Large intestine (tissue), 12 donors: ENCODE measurements at places on chromosomes 5 and 9.

GRCh38 chr9:107060062-107060461 is 197.1 kb downstream of the ZNF462 start:
- DNase-seq, result no peak

- DNase-seq, result no peak
These were observed 526.5 kb downstream of the KIF4B start for GRCh38 chr5:155540000-155540595.

DNA sequence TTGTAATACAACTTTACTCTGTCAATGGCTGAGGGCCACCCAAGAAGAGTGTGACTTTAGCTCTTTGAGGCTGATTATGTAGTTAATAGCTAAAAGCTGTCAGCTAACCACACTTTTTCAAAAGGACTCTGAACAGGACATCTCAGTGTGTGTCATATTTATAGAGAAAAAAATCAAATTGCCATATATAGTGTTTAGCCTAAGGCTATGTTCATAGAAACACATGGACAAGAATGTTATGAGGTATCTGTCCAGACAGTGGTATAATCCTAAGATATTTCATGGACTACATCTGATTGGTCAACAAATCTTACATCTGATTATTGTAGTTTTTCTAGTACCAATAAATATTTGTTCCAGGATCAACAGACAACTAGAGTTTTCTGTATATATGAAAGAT is 42.1 kb upstream of the CDH18 start:
- DNase-seq, result no peak

DNA sequence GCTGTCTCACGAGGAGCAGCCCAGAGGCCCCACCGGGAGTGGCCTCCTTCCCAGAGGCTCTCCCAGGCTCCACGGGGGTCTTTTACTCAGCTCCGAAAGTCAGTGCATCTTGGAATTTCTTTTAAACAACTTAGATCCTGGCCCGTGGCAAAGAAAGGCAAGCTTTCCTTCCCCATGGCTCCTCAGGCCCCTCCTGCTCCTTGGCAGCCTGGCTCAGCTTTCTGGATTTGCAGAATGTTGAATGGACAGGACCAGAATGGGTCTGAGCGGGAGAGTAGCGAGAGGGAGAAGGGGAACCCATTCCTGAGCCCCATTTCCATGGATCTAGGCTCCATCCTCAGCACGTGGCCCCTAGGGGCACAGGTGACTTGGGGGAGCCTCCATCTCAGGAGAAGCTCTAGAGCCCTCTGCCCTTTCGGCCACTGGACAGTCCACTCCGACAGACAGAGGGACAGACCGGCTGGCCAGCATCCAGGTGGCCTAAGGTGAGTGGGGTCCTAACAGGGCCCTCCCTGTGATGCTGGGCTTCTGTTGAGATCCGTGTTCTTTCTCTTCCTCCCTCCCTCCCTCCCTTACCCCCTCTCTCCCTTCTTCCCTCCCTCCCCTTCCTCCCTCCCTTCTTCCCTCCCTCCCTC is 173.9 kb upstream of the PPP1R26 start:
- no peak for DNase-seq

- no peak for DNase-seq
These were observed 10.0 kb upstream of the SHISAL2B start for GRCh38 chr5:64680289-64680688.

DNA sequence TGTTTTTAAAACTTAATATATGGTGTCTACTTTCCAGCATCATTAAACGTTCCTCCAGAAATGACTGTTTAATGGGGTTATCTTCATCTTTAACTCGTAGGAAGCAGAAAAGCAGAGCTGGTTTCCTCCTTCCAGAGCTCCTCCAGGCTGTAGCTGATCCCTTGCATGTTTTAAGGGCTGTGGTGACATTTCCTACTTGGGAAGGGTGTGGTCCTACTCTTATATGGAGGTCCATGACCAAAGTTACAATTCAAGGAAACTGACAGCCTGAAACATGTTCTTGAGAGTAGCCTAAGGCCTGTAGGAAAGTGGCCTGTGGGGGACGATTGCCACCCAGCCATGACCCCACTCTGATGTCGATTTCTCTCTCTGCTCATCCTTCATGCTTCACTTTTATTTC is 297.1 kb downstream of the GADD45G start:
- DNase-seq, result no peak

DNA sequence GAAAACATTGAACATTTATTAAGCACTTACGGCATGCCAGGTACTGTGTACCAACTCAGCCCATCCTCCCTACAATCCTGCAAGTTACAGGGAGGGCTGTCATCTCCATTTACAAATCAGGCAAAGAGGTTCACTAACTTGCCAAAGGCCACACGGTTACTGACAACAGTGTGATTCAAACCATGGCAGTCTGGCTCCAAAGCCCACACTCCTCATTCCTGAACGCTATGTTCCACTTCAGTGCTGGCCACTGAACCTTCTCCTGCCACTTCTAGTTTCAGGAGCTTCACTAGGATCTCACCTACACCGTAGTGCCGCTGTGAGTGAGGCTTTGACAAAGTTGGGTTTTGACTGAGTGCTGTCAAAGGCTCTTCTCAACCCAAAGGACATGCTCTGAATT is 7.2 kb upstream of the LIFR start:
- DNase-seq, result no peak

GRCh38 chr5:11467588-11467987 is 436.7 kb downstream of the CTNND2 start:
- DNase-seq, result no peak

- no peak for DNase-seq
These were observed 128.9 kb upstream of the IL12B start for GRCh38 chr5:159459132-159459627.

- no peak for DNase-seq
These were observed 1.0 kb downstream of the ADAMTS13 start for GRCh38 chr9:133423216-133423615.

GRCh38 chr5:57315941-57316340 is 142.1 kb downstream of the GPBP1 start:
- DNase-seq, result no peak

- DNase-seq, result no peak
These were observed 1751.3 kb upstream of the WWC1 start for GRCh38 chr5:166540156-166540555.

DNA sequence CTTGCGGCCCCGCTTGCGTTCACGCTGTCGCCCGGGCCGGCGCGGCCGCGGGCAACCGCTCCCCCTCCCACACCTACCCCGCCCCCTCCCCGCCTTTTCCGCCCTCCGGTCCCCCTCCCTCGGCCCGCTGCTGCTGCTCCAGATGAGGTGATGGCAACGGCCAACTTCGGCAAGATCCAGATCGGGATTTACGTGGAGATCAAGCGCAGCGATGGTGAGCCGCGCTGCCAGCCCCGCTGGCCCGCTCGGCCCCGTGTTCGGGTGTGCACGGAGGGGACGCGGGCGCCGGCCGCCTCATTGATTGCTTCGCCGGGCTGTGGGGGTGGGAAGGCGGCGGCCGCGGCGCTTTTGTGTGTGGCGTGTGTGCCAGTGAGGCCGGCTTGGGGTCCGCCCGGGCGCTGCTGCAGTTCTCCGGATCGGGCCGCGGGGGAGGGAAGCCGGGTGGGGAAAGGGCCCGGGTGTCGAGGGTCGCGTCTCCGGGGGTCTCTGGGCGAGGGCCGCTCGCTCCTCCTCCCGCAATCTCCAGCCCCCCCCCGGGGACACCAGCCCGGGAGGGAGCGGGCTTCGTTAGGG is 403 bp downstream of the KIF2A start:
- no peak for DNase-seq

DNA sequence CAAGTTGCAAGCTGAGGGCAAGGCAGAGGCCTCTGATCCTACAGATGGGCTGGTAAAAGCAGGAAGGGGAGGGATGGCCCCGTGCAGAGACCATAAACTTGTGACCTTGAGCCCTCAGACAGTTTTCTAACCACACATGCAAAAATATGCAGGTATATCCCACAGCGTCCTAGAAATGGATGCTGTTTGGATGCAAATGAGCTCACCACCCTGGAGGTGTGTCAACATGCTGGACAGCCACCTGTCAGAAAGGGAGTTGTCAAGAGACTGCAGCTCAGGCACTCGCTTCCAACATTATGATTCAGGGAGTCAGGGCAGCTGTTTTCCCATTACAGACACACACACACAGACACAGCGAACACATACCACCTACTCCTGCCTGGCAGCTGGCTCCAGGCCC is 97.3 kb upstream of the PANK3 start:
- peak; percentile 62 for DNase-seq

DNA sequence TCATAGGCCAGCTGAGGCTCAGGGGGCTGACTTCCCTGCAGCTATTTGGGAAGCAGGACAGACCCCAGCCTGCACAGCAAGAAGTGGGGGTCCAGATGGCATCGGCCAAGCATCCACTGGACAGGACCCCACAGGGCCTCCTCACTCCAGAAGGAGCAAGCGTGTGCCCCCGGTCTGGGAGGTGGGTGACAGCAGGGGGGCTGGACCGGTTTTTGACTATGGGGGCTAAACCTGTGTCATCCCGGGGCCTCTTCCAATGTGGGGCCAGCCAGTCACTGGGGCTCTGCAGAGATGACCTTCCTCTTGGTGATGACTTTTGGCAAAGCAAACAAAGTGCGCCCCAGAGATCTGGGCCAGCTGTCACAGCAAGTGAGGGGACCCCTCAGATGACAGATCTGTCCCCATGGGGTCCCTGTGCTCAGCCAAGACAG is 163.9 kb downstream of the OLFM1 start:
- DNase-seq, result no peak

- no peak for DNase-seq
These were observed 352.6 kb upstream of the PANK3 start for GRCh38 chr5:168931638-168932345.

- no peak for DNase-seq
These were observed 476.0 kb downstream of the SPATA31A7 start for GRCh38 chr9:61665829-61666228.

- DNase-seq, result peak; percentile 49
These were observed 2.3 kb downstream of the ANXA2R start for GRCh38 chr5:43037636-43038495.

DNA sequence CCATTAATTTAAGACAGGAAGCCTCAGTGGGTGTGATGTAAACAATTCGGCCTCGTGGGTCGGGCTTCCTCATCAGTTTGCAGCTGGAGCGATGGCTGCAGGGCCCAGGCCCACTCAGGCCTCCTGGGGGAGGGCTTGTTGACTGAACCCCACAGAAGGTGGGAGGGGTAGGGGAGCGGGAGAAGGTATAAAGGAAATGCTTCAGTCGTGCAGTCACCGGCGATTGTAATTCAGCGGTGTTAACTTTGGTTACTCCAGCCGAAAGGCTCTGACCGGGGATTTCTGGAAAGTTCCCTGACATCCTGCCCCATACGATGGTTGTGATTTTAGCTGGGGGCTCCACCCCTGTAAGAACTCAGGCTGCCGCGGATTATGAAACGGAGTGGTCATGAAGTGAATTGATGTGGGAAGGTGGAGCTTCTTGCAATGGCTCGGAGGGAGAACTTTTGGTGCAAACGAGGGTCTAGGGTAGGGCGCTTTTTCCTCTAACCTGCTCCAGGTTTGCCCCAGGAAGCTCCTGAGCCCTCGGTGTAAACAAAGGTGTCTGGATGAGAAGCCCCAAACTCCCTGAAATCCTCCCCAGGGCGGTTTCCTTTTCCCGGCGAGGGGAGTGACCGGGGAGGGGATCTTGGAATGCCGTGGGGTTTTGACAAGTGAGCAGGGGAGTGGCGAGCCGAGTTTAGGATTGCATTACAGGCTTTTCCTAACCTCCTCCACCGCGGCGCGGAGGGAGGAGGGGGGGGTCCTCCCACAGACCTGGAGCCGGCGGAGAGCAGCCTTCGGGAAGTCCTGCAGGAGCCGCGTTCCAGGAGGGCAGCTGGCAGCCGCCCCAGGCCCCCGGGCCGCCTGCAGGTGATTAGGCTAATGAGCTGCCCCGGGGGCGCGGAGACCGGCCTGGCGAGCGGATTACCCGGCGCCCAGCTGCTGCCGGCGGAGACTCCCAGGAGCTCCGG is 215.5 kb downstream of the PDZD2 start:
- DNase-seq, result peak; percentile 18

GRCh38 chr5:37412515-37412914 is 33.4 kb downstream of the WDR70 start:
- no peak for DNase-seq

DNA sequence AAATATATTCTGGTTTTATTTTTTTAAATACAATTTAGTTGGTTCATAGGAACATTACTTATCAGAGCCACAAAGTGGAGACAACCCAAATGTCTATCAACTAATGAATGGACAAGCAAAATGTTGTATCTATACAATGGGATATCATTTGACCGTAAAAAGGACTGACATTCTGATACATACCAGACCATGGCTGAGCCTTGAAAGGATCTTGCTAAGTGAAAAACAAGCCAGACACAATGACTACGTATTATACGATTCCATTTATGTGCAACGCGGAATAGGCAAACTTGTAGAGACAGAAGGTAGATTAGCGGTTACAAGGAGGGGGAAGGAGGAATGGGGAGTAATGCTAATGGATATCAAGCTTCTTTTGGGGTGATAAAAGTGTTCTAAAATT is 621.6 kb downstream of the BNC2 start:
- no peak for DNase-seq

DNA sequence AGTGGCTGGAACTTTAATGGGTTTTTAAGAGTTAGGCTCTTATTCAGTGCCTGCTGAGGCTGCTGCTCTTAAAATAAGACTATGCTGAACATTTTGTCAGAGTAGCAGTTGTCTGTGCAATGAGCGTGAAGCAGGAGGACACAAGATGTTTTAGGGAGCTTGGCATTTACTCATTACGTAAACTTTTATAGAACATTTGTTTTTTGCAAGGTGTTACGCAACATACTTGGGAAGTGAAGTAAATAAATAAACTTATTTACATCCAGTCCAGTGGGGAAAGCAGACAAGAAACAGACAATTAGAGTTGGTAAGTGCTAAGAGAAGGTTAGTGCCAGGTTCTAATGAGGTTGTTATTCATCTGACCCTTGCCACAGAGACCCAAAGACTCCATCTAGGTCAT is 226.0 kb downstream of the HINT1 start:
- DNase-seq, result no peak

DNA sequence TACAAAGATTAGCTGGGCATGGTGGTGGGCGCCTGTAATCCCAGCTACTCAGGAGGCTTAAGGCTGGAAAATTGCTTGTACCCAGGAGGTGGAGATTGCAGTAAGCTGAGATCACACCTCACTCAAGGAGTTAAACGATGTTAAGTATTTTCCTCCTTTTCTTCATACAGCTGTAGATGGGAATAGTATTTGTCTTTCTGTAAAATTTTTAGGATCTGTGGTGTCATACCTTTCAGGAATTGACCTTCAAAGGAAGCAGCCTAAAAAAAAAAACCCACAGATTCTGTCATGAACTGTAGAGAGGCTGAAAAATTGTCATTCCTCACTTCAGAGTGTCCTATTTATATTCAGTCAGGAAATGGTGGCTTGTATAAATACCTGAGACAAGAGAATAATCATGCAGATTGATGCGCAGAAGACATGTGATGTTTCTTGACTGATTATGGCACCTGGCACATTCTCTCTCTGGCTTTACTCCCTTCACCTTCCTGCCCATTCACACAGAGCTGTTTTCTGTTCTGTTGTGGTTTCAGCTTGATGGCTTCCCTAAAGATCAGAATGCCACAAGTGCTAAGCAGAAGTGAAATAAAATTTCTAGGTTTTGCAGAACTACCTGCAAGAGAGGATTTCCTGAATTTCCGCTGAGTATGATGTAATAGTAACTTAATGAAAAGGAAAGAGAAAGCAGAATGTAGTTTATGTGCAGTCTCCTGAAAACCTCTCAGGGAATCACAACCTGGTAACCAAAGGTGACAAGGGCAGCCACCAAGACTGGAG is 3.8 kb downstream of the IFNA1 start:
- no peak for DNase-seq
